ENCODE measurements at places on chromosomes 1 and 21.

- no peak for DNase-seq
Measured at GRCh38 chr1:165734906-165735305, 33.8 kb downstream of the TMCO1 start.

DNA sequence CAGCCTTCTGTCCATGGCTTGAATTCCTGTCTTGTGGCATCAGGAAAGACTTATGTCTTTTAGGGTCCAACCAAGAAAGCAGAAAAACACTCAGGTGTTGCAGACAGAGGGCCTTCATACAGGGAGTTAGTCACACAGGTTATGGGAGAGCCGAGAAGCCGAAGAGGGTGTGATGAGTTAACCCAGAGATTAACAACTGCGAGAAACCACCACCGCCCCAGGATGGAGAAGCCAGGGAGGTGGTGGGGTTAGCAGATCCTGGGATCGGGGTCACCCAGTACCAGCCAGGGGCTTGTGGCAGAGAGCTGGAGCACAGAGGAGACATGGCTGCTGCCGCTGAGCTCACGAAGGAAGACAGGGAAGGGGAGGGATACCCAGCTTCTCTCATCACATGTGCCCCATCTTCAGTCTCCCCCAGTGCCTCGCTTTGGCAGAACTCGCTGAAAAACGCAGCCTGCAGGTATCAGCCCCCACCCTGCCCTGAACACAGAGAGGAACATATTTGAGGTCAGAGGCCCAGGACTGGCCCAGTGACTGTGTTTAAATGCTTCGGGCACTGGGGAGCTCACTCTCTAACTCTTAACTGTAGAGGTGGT lies 58.7 kb downstream of the RUNX3 start:
- no peak for DNase-seq

DNA sequence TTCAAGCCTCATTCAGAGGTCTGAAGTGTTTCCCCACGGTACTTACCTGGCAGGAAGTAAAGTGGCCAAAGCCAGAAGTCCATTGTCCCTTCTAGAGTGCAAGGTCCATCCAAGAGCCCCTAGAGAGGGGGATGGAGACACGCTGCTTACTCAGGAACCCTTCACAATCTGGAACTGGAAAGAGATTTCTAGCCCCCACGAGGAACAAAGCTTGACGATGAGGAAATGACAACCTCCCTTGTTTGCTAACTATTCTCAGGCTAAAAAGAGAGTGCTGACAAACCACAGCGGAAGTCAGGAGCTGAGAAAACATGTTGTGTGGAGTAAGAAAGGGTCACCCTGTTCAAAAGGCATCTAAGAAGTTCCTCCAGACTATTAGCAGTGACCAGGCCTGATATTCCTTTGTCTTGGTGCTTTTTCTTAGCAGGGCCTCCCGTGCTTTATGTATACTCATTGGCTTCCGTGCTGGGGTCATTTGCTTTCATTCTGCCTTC lies at the start of gene FCMR:
FCMR (minus strand) TSS at position 170 of the 494 bp plus-strand sequence; CDS start at position 83, 87 bp downstream.
- no peak for DNase-seq

DNA sequence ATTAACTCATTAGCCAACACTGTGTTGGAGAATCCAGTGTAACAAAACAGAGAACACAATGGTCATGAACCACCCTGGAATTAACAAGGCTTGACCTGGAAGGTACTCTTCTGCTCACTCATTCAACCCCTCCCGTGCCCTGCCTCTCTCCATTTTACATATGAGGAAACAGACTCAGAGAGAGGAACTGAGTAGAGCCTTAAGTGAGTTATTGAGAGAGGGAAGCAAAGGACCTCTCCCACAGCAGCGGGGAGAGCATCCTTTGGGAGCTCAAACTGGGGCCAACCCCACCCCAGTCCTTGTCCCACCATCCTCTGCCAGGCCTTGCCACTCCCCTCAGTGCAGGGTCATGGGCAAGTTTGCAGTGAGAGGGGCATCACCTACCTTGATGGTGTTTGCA lies 1.4 kb downstream of the S100A12 start:
- no peak for DNase-seq

GRCh38 chr1:70504821-70505193 lies 93.7 kb downstream of the CTH start:
- DNase-seq = no peak

- peak; percentile 60 for DNase-seq
Measured at GRCh38 chr1:15187175-15188129, 33.9 kb downstream of the TMEM51 start.

DNA sequence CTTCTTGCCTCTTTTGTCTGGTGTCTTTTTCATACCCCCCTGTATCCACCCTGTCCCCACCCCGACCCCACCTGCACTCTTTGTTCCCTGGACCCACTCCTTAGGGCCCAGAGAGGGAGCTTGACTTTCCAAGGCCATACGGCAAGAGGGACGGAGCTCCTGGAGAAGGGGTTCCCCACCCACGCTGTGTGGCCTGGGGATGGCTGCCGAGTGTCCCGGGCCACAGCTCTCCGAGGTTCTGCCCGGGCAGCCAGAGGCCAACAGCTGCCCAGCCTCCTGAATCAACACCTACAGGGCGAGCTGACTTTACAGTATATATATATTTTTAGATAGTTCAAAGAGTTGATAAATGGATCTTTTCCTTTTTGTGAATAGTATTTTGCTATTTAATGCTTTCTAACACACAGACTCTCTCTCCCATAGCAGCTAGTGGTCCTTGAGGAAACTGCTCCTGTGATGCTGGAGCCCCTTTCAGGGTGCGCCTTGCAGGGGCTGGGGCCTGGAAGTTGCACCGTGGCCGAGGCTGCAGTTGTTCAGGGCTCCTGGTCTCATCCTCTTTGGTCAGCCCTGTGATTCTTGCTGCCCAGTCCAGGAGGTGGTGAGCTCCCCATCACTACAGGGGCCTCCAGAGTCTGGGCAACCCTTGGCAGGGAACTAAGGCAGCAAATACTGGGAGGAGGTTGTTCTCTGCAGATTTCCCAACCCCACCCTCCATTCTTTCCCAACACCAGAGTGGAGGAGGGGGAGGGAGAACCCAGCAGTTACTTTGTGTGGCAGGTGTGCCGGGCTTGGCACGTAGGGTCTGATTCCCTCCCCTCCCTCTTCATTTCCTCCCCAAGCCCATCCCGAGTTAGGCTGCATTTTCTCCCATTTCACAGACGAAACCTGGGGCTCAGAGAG lies 321.6 kb downstream of the PTPRU start:
- no peak for DNase-seq

- DNase-seq = no peak
Measured at GRCh38 chr1:87905651-87906050, 577.0 kb downstream of the LMO4 start.

GRCh38 chr1:110872366-110872744 lies 593 bp upstream of the CD53 start:
- DNase-seq = no peak

GRCh38 chr1:169707912-169708604 lies 3.4 kb downstream of the SELL start:
- DNase-seq = no peak

Data from posterior cingulate gyrus (tissue), 11 donors.